GM20000 (cell line): ENCODE measurements at places on chromosomes 3 and 15.

GRCh38 chr3:133443649-133444422, 44.0 kb downstream of the BFSP2 start:
- no peak for DNase-seq

- no peak for DNase-seq
Measured at GRCh38 chr15:44038755-44039191, 156.3 kb downstream of the FRMD5 start.

DNA sequence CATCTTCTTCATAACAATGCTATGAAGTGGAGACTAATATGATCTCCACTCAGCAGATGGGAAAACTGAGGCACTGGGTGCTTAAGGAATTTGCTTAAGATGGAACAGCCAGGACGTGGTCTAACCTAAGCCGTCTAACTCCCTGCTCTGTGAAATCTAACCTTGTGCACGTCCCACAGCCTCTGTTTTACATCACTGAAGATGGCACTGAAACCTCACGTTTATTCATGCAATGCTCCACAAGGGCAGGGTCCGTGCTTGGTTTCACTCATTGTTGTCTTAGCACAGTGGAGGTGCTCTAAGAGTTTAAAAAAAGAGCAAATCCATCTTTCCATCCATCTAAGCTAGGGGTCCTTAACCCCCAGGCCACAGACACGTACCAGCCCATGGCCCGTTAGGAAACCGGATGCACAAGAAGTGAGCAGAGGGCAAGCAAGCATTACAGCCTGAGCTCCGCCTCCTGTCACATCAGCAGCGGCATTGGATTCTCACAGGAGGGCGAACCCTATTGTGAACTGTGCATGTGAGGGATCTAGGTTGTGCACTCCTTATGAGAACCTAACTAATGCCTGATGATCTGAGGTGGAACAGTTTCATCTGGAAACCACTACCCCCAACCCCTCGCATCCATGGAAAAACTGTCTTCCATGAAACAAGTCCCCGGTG, 118.0 kb downstream of the FOXP1 start:
- no peak for DNase-seq

GRCh38 chr3:33490641-33491241, 50.5 kb upstream of the UBP1 start:
- DNase-seq, result no peak

GRCh38 chr15:56883088-56883487, 35.4 kb upstream of the TCF12 start:
- no peak for DNase-seq

GRCh38 chr15:59812250-59812870, 123.2 kb upstream of the BNIP2 start:
- no peak for DNase-seq

DNA sequence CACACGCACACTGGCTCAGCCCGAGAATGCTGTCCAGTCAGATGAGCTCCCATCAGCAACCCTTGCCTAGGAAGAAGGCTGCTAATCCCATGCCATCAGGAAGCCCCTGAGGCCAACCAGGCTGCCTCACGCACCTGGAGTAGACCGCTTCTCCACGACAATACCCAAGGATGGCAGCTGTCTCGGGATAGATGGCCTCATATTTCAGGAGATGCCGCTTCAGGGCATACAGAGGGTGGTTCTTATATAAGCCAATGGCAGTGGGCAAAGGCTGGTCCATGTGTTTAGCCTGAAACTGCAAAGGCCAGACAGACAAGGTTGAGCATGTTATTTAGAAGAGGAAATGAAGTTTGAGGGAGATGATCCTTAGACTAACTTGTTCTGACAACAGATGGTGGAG, 22.2 kb downstream of the XPC start:
- DNase-seq, result no peak

DNA sequence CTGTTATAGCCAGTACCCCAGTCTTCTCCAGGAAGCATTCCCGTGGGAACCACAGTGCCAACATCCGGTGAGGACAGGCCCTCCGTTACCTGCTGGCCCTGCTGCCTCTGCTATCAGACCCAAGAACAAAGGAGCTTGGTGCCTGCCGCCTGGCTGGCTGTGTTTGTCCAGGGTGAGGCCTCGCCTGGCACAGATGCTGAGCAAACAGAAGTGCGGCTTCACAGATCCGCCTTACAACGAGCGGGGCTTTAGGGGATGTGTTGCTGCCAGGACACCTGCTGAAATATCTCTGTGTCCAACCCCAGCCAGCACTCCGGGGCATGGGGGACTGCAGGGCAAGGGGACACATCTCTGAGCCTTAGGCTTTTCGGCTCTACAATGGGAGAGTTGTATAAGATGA, 2.2 kb upstream of the EPHB3 start:
- DNase-seq, result no peak

DNA sequence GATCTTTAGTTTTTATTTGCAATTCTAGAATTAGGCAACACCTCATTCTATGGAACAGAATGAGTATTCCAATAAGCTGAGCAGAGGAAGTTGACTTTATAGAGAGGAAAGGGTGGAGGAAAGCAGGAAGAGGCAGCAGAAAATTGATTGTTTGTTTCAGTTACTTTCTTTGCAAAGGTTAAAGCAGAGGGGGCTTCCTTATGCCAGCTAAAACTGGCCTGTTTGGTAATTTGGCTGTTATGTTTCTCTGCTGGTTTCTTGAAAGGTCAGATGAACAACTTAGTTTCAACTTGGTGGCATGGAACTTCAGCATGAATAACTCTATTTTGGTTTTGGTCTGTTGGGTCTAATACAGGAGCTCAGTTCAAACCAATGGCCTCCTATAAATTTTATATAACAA, 190.9 kb upstream of the IL12A start:
- no peak for DNase-seq
